ENCODE measurements at places on chromosomes 7 and 10.

- DNase-seq, result no peak
Measured at GRCh38 chr7:34013421-34013820, 108.1 kb downstream of the BMPER start.

DNA sequence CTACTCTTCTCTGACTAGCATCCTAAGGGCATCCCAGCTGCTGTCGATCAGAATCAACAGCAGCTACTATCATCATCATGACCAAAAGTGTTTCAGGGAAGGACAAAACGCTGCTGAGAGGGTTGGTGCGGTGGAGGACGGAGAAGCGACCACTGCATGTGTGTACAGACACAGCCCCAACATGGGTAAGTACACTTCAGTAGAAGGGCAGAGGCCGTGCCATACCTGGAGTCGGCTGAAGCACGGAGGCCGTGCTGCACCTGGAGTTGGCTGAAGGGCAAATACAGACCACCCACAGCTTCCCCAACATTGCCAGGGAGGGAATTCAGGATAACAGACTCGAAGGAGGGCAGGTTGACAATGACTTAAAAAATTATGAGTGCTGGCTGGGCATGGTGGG lies 67.8 kb upstream of the CYTH3 start:
- DNase-seq, result no peak

- DNase-seq, result no peak
Measured at GRCh38 chr10:126407831-126408230, 19.6 kb upstream of the ADAM12 start.

- no peak for DNase-seq
Measured at GRCh38 chr7:30154111-30154587, 19.4 kb downstream of the MTURN start.

- peak; percentile 61 for DNase-seq
Measured at GRCh38 chr7:139075031-139075652, 34.4 kb downstream of the ZC3HAV1 start.

DNA sequence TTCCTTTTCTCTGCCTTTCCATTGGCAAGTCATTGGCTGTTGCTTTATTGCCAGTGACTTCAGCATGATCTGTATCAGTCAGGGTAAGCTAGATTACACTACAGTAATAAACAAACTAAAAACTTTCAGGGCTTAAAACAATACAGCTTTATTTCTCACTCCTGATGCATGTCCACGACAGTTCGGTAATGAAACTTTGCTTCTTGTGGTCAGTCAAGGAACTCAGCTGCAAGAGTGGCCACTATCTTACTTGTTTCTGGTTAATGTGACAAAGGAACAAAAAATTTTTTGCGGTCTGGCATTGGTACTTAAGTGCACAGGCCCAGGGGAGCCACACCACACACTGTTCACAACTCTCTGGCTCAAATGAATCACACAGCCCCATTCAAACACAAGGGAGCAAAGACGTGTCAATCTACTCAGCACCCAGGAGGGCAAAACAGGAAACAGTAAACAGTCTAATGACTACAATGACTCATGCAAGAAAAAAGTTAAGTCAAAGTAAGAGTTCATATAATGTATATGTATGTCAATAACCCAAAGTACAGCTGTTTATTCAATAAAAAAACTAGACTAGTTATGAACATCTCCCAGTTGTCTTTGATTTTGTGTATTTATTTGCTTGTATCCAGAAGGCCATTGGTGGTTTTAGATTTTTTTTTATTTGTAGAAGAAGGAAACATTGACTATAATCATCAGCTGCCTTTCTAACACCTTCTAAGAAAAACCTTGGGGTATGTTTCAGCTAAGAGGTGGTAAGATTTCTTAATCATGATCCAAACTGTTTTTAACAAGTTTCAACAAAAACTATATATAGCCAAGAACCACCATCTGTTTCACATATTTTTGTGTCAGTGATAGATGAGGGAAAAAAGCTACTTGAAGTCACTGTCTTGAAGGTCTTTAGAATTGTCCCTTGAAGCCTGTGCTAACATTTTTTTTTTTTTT lies 134.4 kb upstream of the FAM3C start:
- DNase-seq, result no peak

DNA sequence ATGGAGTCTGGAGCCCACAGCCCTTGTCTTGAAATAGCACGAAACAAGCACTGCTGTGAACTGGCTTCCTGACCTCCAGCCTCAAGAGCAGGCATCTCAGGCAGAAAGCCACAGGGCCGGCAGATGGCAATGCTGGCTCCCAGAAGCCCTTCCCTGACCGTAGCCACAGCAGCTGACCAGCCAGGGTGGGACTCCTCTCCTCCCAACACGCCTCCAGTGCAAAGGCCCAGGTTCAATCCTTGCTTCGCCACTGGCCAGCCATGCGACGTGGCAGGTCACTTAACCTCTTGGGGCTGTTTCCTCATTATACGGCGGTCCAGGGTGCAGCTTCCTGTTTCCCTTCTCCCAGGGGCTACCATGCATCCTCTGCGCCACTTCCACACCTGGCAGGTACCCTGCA lies 12.8 kb downstream of the PRKAG2 start:
- DNase-seq, result no peak

DNA sequence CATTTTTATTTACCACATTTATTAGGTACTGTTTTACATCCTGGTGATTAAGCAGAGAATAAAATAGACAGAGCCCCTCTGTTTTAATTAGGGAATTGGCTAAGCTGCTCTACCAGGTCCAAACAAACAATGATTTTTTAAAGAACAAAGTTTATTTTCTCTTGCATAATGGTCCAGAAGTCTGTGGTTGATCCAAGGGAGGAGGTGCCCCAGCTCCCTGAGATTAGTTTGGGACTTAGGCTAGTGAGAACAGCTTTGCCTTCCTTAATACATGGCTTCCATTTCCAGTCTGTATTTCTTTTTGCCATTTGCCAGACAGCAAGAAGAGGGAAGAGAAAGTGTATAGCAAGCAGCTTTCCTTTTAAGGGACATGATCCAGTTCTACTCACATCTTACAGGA lies 2.9 kb upstream of the MIOS start:
- no peak for DNase-seq

GRCh38 chr7:8246020-8246419 lies 15.9 kb downstream of the ICA1 start:
- DNase-seq, result no peak

GRCh38 chr7:157614457-157615020 lies 277.7 kb downstream of the DNAJB6 start:
- DNase-seq, result no peak

- DNase-seq, result no peak
Measured at GRCh38 chr7:98669329-98670000, 52.4 kb downstream of the NPTX2 start.

All from NCI-H510A treated with DMSO at 0.1 percent for 48 hours (cell line).